ENCODE measurements at places on chromosomes 13 and 19. TPM values are rescaled to one million over a fixed set of nuclear protein-coding genes. Genes with fewer than 3 reads are reported as not detected.
A peak's percentile ranks its signal among the peaks of the same experiment; 100 is the strongest.

DNA sequence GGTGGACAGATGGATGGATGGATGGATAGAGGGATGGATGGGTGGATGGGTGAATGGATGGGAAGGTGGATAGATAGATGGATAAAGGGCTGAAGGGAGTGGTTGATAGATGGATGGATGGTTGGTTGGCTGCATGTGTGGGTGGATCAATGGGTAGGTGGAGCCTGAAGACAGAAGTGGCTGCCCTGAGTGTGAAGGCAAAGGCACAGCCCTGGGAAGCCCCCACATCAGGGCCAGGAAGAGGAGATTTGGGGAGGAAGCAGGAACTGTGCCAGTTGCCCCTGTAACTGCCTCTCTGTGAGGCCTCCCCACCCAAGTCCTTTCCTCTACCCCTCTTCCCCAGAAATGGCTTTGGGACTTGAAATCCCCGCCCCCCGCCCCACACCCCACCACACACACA, 43.4 kb upstream of the NFIC start:
- H3K36me3 ChIP-seq: peaks cover 3% of the 10 kb centered on the region
- H3K27me3 ChIP-seq: peaks cover 45% of the 10 kb centered on the region
- H3K4me3 ChIP-seq: no peak overlapping the region
- no peak for DNase-seq

- no peak overlapping the region for H3K27ac ChIP-seq
- no peaks in the 10 kb centered on the region for H3K36me3 ChIP-seq
- DNase-seq: no peak
- H3K4me3 ChIP-seq: no peak overlapping the region
- no peaks in the 10 kb centered on the region for H3K4me1 ChIP-seq
- no peaks in the 10 kb centered on the region for H3K27me3 ChIP-seq
Measured at GRCh38 chr13:113734099-113734825, 24.8 kb upstream of the TMEM255B start.

DNA sequence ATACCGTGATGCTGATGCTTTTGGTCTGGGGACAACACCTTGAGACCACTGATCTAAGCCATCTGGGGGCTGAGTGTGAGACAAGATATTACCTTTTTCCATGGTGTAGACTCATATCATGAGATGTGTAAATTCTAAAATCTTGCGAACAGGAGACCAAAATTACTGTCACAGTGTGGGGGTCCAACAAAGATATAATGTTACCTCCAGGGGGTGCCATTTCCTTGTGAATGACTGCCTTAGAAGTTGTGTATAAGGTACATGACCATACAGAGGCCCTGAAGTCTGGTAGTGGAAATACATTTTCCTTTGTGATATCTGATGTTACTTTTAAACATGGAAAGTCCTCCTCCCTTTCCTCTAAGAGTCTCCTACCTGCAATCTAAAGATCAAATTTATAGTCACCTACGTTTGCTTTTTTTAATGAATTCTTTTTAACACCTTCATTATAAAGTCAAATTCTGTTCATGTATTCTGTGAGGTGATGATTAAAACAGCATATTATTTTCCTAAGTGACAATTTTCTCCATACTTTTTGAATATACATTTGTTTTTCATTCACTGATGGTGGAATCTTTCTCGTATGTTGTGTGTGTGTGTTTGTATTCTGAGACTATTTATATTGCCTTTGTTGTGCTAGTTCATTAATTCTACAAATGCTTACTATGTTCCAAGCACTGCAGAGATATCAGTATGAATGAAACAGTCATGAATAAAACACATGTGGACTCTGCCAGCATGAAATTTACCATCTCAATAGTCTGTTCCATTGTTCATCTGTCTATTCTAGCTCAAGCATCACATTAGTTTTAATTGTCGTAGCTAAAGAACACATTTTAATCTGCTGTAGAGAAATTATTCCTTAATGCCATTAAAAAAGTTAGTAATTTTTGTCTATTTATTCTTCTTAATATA, 113.7 kb downstream of the RFC3 start:
- H3K36me3 ChIP-seq: peaks cover 4% of the 10 kb centered on the region
- DNase-seq: peak; percentile 44
- H3K4me3 ChIP-seq: no peak overlapping the region
- no peak overlapping the region for H3K27ac ChIP-seq
- H3K4me1 ChIP-seq: peaks cover 8% of the 10 kb centered on the region

DNA sequence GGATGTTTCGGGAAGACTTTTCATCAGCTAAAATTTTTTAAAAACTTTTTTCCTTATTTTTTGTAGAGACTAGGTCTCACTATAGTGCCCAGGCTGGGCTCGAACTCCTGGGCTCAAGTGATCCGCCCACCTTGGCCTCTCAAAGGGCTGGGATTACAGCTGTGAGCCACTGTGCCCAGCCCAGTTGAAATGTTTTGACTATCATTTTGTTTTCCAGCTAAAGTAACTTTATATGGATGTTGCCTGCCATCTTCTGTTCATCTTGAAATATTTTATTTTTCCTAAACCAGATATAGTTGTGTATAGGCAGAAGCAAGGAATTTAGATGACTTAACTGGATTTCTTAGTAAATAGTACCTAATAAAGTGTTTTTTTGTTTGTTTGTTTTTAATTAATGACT, 7.0 kb downstream of the CAB39L start:
- H3K36me3 ChIP-seq: no peaks in the 10 kb centered on the region
- DNase-seq: peak; percentile 1
- no peaks in the 10 kb centered on the region for H3K27me3 ChIP-seq
- H3K27ac ChIP-seq: no peak overlapping the region
- H3K4me3 ChIP-seq: no peak overlapping the region
- H3K4me1 ChIP-seq: no peaks in the 10 kb centered on the region

DNA sequence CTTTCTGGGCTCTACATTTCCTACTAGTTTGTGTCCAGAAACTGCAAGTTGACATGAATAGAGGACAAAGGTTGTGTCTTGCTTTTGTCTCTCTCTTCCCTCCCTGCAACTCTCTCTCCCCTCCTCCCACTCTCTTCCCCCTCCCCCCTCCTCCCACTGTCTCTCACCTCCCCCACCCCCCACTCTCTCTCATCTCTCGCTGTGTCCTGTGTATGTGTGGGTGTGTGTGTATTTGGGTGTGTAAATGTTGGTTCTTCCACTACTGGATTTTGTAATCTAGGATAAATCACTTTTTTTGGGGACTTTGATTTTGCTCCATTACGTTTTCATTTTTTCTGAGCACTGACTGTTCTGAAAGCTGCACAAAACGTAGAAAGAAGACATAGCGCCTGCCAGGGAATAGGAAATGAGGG, 48.4 kb downstream of the AKAP11 start:
- H3K4me3 ChIP-seq: no peak overlapping the region
- H3K27me3 ChIP-seq: no peaks in the 10 kb centered on the region
- H3K4me1 ChIP-seq: no peaks in the 10 kb centered on the region

GRCh38 chr19:27674701-27675100, 1538.2 kb downstream of the UQCRFS1 start:
- no peaks in the 10 kb centered on the region for H3K36me3 ChIP-seq
- no peaks in the 10 kb centered on the region for H3K27me3 ChIP-seq
- no peak for DNase-seq
- no peak overlapping the region for H3K27ac ChIP-seq

DNA sequence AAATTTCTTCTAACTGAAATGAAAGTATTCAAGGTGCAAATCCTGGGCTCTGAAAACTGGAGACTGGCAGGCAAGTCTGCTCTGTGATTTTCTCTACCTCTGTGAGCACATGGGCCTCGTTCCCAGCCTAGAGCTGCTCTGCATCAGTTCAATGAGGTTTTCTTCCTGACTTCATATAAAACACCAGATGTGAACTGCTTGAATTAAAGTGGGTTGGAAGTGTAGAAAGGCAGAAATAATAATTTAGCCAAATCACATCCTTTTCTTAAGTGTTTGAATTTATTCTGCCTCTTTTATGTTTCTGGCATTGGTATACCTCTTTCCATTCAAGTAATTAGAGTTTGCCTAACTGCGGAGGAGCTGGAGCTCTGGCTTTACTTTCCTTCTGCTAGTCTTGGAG, 540.8 kb downstream of the OLFM4 start:
- no peaks in the 10 kb centered on the region for H3K4me1 ChIP-seq
- DNase-seq: no peak
- no peak overlapping the region for H3K4me3 ChIP-seq
- H3K36me3 ChIP-seq: no peaks in the 10 kb centered on the region

- H3K36me3 ChIP-seq: no peaks in the 10 kb centered on the region
- no peaks in the 10 kb centered on the region for H3K4me1 ChIP-seq
- no peaks in the 10 kb centered on the region for H3K27me3 ChIP-seq
- H3K4me3 ChIP-seq: no peak overlapping the region
- H3K27ac ChIP-seq: no peak overlapping the region
- no peak for DNase-seq
Measured at GRCh38 chr13:35473802-35474201, 2.7 kb downstream of the MAB21L1 start.

DNA sequence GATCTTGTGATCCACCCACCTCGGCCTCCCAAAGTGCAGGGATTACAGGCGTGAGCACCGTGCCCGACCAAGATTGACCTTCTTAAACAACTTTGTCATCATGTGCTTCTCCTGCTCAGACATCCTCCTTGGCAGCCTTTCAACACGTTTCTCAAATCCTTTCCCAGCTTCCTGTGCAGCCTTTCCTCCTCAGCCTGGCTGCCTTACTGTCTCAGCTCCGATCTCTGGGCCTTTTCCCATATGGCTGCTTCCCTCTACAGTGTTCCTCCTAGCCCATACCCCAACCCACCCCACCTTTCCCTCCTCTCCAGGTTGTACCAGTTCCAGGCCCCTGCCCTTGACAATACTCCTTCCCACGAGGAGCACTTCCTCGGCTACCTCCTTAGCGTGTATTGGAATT, 7.2 kb downstream of the PHF11 start:
- H3K27me3 ChIP-seq: no peaks in the 10 kb centered on the region
- H3K4me3 ChIP-seq: no peak overlapping the region
- no peaks in the 10 kb centered on the region for H3K36me3 ChIP-seq
- H3K27ac ChIP-seq: no peak overlapping the region
- DNase-seq: no peak

- H3K27me3 ChIP-seq: peaks cover 36% of the 10 kb centered on the region
- peak overlapping the region; percentile 45 for H3K4me3 ChIP-seq
Measured at GRCh38 chr19:955803-956765, 28.1 kb upstream of the WDR18 start.

- H3K4me3 ChIP-seq: no peak overlapping the region
- peaks cover 2% of the 10 kb centered on the region for H3K36me3 ChIP-seq
- H3K27me3 ChIP-seq: no peaks in the 10 kb centered on the region
- DNase-seq: no peak
Measured at GRCh38 chr13:72805676-72806346, 23.9 kb downstream of the PIBF1 start.

- H3K4me3 ChIP-seq: peak overlapping the region; percentile 94
- peaks cover 30% of the 10 kb centered on the region for H3K4me1 ChIP-seq
- H3K36me3 ChIP-seq: peaks cover 60% of the 10 kb centered on the region
- no peaks in the 10 kb centered on the region for H3K27me3 ChIP-seq
- no peak for DNase-seq
Measured at GRCh38 chr19:10567656-10568055, 1.1 kb downstream of the CDKN2D start.

- H3K4me1 ChIP-seq: peaks cover 19% of the 10 kb centered on the region
- peak overlapping the region; percentile 33 for H3K4me3 ChIP-seq
- H3K36me3 ChIP-seq: peaks cover 8% of the 10 kb centered on the region
- peak; percentile 86 for DNase-seq
- no peaks in the 10 kb centered on the region for H3K27me3 ChIP-seq
- H3K27ac ChIP-seq: peak overlapping the region; percentile 70
Measured at GRCh38 chr13:20174656-20175405, 14.0 kb upstream of the GJA3 start.

GRCh38 chr19:28454083-28454482, 758.9 kb downstream of the UQCRFS1 start:
- H3K27me3 ChIP-seq: no peaks in the 10 kb centered on the region
- no peaks in the 10 kb centered on the region for H3K36me3 ChIP-seq
- H3K27ac ChIP-seq: no peak overlapping the region
- H3K4me3 ChIP-seq: no peak overlapping the region
- no peak for DNase-seq
- H3K4me1 ChIP-seq: peaks cover 19% of the 10 kb centered on the region

DNA sequence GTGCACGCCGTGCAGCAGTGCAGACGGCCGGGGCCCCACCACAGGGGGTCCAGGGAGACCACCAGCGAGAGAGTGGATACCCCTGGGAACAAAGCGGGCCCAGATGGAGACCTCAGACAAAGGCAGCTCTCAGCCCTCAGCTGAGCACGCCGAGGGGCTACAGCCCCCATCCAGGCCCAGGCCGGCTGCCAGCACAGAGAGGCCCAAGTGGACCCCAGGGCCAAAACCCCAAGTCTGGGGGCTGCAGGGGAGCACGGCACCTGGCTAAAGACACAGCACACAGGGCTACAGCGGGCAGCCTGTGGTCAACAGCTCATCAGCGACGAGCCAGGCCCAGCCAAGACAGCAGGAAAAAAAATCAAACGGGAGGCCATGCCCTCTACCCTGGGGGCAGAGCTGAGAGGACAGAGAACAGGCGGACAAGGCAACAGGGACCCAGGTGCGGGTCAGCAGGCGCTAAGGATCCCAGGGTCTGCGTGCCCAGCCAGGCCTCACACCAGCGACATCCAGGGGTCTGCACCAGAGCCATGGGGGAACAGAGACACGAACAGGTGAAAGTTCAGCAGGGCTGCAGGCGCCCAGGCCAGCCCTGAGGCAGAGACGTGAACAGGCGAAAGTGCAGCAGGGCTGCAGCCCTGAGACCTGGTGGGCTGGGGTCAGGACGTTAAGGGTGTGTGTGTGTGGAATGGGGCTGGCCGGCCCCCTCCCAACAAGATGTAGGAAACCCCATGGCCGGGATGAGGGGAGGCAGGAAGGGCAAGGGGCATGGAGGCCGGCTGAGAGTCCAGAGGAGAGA, 34.3 kb downstream of the RASA3 start:
- H3K27me3 ChIP-seq: no peaks in the 10 kb centered on the region
- H3K36me3 ChIP-seq: no peaks in the 10 kb centered on the region
- no peak overlapping the region for H3K4me3 ChIP-seq
- no peaks in the 10 kb centered on the region for H3K4me1 ChIP-seq

The RNF113B gene
- total RNA-seq: not detected

The SLC6A16 gene
- not detected for total RNA-seq

The DLEU7 gene
- total RNA-seq: not detected

The LILRA5 gene
- total RNA-seq: not detected

The S1PR2 gene
- total RNA-seq: 5.3 TPM

The SPACA4 gene
- not detected for total RNA-seq

The LILRB1 gene
- not detected for total RNA-seq

The KIR3DL1 gene
- not detected for total RNA-seq

The CILP2 gene
- total RNA-seq: 1.3 TPM

The GPR180 gene
- 3.1 TPM for total RNA-seq

Data from Calu3 (cell line).